ENCODE measurements at places on chromosomes 1 and 21.
A peak's percentile ranks its signal among the peaks of the same experiment; 100 is the strongest.

DNA sequence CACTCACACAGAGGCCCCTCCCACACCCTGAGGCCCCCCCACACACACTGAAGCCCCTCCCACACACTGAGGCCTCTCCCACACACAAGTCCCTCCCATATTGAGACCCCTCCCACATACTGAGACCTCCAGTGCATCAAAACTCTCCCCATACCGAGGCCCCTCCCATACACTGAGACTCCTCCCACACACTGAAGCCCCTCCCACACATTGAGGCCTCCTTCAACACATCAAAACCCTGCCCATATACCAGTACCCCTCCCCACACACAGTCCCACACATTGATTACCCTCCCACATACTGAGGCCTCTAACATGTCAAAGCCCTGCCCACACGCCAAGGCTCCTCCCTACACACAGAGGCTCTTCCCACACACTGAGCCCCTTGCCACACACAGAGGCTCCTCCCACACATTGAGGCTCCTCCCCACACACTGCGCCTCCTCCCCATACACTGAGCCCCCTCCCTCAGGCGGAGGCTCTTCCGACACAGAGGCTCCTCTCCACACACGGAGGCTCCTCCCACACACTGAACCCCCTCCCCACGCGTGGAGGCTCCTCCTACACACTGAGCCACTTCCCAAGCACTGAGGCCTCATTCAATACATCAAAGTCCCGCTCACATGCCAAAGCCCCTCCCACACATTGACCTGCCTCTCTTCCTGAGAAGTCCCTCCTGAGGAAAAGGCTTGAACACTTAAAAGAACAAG is 392.3 kb downstream of the CAMTA1 start:
- DNase-seq: no peak

- no peak for DNase-seq
Observed at GRCh38 chr1:185385991-185386390, 68.9 kb upstream of the IVNS1ABP start.

GRCh38 chr1:210373878-210374599 is 45.3 kb downstream of the HHAT start:
- DNase-seq: peak; percentile 91

- DNase-seq: no peak
Observed at GRCh38 chr1:110612060-110612745, 6.0 kb upstream of the KCNA2 start.

DNA sequence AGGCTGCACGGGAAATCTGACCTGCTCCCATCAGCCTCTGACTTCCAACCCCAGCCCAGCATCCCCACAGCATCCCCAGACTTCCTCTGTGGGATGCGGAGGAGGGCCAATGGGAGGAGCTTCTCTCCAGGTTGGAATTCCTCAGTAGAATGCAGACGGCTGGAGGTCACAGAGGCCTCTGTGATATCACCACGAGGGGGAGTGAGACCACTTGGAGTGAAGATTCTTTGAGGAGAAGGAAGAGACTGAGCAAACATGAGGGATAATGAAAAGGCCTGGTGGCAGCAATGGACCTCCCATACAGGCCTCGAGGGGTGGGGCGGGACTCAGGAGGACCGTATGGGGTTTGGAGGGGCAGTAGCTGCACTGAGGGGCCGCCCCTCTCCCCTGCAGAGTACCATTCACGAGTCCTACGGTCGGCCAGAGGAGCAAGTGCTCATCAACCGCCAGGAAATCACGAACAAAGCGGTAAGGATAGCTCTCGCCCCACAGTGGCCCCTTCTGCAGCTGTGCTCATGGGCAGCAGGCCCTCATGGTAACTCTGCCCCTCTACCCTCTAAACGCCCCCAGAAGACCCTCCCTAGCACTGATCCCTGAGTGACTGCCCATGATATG is at the start of gene CATSPER4:
CATSPER4 (plus strand) TSS at position 230 of the 615 bp plus-strand sequence; CDS start at position 256, 26 bp downstream.
- DNase-seq: no peak

- no peak for DNase-seq
Observed at GRCh38 chr1:199411506-199411905, 616.0 kb upstream of the NR5A2 start.

GRCh38 chr21:23585419-23585818 is 2021.9 kb downstream of the MRPL39 start:
- DNase-seq: no peak

- no peak for DNase-seq
Observed at GRCh38 chr1:26727476-26727875, 31.7 kb downstream of the ARID1A start.
